ENCODE measurements at places on chromosomes 12 and 14. TPM values are rescaled to one million over a fixed set of nuclear protein-coding genes. Genes with fewer than 3 reads are reported as not detected.

DNA sequence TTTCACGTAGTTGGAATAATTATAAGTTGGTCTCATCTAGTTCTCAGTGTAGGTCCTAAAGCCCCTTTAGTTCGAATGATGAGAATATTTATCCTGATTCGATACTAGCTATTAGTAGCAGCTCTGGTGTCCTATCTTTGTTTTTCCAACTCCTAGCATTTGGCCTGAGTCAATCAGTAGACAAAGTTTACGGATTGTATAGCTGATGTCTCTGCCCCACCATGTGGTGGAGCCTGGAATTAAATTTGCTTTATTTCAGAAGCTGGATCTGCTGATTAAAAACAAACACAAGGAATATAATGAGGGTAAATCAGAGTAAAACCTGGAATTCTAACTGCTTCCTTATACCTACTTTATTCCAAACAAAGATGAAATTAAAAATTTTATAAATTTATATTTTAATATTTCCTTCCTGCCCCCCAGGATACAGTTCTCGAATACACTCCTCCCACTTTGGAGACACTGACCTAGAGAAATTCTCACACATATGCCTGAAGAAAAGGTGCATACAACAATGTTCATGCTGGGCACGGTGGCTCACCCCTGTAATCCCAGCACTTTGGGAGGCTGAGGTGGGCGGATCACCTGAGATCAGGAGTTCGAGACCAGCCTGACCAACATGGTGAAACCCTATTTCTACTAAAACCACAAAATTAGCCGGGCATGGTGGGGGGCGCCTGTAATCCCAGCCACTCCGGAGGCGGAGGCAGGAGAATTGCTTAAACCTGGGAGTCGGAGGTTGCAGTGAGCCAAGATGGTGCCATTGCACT is 7.6 kb upstream of the BRMS1L start:
- H3K36me3 ChIP-seq = no peaks in the 10 kb centered on the region
- no peaks in the 10 kb centered on the region for H3K27me3 ChIP-seq
- no peak for DNase-seq

- H3K27ac ChIP-seq = no peak overlapping the region
- no peaks in the 10 kb centered on the region for H3K36me3 ChIP-seq
- H3K4me1 ChIP-seq = no peaks in the 10 kb centered on the region
- H3K4me3 ChIP-seq = no peak overlapping the region
These were observed 28.7 kb downstream of the WNT5B start for GRCh38 chr12:1657688-1658087.

- H3K4me3 ChIP-seq = no peak overlapping the region
- no peaks in the 10 kb centered on the region for H3K36me3 ChIP-seq
- no peak overlapping the region for H3K27ac ChIP-seq
- H3K4me1 ChIP-seq = no peaks in the 10 kb centered on the region
- DNase-seq = no peak
These were observed 57.9 kb downstream of the FZD10 start for GRCh38 chr12:130219929-130220705.

DNA sequence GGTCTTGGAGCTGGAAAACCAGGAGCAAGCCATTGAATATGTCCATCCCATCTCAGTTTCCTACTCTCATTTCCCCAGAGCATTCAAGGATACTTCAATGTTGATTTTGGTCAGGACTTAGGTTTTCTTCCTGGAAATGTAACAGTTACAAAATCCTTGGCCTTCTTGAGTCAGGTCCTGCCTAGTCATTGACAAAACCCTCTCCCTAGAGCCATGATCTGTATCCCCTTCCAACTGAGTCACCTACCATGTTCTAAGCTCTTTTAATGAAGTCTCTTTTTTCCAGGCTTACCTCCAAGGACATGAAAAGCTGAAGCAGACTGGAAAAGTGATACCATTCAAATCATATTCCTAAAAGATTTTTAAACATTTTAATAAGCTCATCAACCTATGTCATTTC is 549.2 kb downstream of the GALC start:
- H3K4me1 ChIP-seq = no peaks in the 10 kb centered on the region
- no peak overlapping the region for H3K27ac ChIP-seq
- DNase-seq = no peak
- H3K27me3 ChIP-seq = no peaks in the 10 kb centered on the region

- H3K27me3 ChIP-seq = peaks cover 17% of the 10 kb centered on the region
- no peak overlapping the region for H3K4me3 ChIP-seq
- no peaks in the 10 kb centered on the region for H3K36me3 ChIP-seq
- no peak overlapping the region for H3K27ac ChIP-seq
- DNase-seq = no peak
- peaks cover 4% of the 10 kb centered on the region for H3K4me1 ChIP-seq
These were observed 159.9 kb upstream of the PARP11 start for GRCh38 chr12:4032924-4033615.

DNA sequence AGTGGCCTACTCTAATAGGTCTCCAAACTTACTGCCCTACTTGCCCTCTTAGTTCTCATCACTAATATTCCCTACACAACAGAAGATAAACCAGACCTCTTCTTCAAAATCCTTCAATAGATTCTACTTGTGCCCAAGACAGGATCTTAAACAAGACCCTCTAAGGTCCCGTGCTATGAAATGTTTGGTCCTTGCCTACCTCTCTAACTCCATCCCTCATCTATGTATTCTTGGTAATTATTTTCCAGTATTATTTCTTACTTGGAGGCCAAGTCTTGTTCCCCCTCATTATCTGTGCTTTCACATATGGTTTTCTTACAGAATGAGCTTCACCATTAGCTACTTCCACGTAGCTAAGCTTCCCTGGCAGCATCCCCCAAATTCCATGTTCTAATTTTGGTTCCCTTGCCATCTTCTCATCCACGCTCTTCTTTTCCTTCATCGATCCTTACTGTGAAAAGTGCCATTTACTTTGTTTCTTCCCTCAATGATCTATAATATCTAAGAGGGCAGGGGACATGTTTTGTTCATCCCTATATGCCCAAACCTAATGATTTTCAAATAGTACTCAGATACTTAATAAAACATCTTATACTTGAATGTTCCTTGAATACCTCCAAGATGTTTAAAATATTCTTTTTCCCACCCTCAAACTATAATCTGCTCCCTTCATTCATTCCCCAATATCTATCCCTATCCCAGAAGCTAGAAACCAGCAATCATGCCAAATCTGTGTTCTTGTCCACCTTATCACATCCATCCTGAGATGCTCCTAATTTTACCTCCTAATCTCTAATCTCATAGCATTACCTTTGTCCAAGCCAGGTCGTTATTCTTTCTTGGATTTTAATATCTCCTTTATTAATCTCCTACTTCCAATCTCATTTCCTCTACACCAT is 10.1 kb downstream of the HNRNPC start:
- no peaks in the 10 kb centered on the region for H3K27me3 ChIP-seq
- H3K4me1 ChIP-seq = peaks cover 16% of the 10 kb centered on the region
- DNase-seq = no peak
- H3K4me3 ChIP-seq = no peak overlapping the region
- peaks cover 95% of the 10 kb centered on the region for H3K36me3 ChIP-seq

DNA sequence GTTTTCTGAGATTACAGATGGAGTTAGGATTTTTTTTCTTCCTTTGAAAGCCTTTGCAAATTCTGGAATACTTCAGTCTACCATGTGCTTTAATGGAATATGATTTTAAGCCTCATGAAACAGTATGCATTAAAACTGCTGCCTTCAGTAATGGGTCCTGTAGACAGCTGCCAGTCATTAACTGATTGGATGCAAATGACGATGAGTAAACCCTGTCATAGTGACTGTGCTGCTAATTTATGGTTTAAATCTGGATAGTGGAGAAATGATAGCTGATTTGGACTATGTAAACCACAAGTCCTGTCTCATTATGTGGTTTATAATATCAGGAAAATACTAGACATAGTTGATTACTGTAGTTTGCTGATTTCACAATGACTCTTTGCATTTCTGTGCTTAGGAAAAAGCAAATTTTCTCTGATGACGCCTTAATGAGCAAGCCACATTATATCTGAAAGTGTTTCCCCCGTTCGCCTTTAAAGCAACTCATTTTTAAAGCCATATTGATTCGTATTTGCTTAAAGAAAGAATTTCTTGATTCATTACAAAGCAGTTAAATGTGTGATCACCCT is 217.6 kb downstream of the TMTC2 start:
- no peak overlapping the region for H3K4me3 ChIP-seq
- H3K27ac ChIP-seq = no peak overlapping the region
- H3K36me3 ChIP-seq = no peaks in the 10 kb centered on the region
- no peaks in the 10 kb centered on the region for H3K27me3 ChIP-seq
- H3K4me1 ChIP-seq = no peaks in the 10 kb centered on the region
- DNase-seq = no peak

GRCh38 chr12:54041097-54041690 is 8.3 kb downstream of the HOXC5 start:
- no peak overlapping the region for H3K4me3 ChIP-seq
- no peak for DNase-seq
- peaks cover 66% of the 10 kb centered on the region for H3K27me3 ChIP-seq
- no peaks in the 10 kb centered on the region for H3K36me3 ChIP-seq
- H3K27ac ChIP-seq = no peak overlapping the region

DNA sequence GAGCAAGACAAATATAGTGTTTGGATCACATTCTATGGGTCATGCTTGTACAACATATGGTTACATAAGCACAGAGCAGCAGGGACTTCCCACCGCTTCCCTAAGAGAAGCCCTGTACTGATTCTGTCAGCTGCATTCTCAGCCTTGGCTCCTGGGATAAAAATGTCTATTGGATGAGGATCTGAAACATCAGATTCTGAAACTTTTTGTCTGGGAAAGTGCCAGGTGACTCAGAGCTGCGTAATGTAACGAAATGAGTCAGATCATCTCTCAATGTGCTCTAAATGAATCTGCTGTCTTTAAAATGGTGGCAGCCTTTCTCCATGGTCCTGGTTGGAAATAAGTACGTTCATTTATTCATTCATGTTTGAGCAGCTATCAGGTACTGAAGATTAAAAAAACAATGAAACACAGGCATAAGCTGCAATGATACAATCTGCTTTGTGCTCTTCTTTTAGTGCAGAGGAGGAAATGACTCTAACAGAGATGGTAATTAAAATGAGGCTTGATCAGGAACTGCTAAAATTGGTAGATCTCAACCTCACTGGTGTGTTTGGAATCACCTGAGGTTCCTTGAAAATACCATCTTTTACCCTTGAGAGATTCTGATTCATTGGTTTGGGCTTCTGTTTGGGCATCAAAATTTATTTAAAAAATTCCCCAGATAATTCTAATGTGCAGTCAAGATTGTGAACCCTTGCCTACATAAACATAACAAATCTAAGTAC is 99.1 kb upstream of the NAP1L1 start:
- no peaks in the 10 kb centered on the region for H3K27me3 ChIP-seq
- no peaks in the 10 kb centered on the region for H3K4me1 ChIP-seq
- H3K36me3 ChIP-seq = no peaks in the 10 kb centered on the region
- no peak overlapping the region for H3K27ac ChIP-seq

DNA sequence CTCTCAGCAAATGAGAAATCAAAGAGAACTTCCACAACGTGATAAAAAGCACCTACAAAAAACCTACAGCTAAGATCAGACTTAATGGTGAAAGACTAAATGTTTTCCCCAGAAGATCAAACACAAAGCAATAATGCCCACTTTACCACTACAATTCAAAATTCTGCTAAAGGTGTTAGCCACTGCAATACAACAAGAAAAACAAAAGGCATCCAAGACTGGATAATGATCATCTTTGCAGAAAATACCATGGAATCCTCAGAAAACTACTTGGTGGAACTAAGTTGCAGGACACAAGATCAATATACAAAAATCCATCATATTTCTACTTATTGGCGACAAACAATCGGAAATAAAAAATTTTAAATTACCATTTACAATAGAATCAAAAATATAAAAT is 6.5 kb downstream of the DDX24 start:
- H3K27ac ChIP-seq = no peak overlapping the region
- H3K36me3 ChIP-seq = peaks cover 19% of the 10 kb centered on the region
- peaks cover 13% of the 10 kb centered on the region for H3K4me1 ChIP-seq
- no peak for DNase-seq
- H3K4me3 ChIP-seq = no peak overlapping the region

GRCh38 chr14:22336031-22336430 is 253.0 kb downstream of the DAD1 start:
- peaks cover 19% of the 10 kb centered on the region for H3K4me1 ChIP-seq
- no peak overlapping the region for H3K27ac ChIP-seq
- H3K27me3 ChIP-seq = no peaks in the 10 kb centered on the region
- no peaks in the 10 kb centered on the region for H3K36me3 ChIP-seq
- no peak for DNase-seq
- H3K4me3 ChIP-seq = no peak overlapping the region

DNA sequence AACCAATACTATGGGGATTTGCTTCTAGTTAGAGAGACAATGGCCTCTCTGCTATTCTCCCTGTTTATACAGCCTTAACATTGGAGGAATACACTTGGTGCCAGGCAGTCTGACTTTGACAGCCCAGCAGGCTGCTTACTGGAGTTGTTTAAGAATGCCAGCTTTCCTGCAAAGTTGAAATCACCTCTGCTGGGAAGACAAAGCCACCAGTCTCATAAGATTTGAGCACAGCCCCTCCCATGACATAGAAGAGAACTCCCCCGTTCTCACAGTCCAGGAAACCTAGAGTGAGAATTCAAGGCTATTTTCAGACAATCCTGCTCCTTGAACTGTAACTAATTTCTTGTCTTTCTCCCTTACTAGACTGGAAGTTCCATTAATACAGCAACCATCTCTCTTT is 21.1 kb upstream of the CATSPERB start:
- no peaks in the 10 kb centered on the region for H3K36me3 ChIP-seq
- no peaks in the 10 kb centered on the region for H3K4me1 ChIP-seq
- H3K4me3 ChIP-seq = no peak overlapping the region
- no peak overlapping the region for H3K27ac ChIP-seq

CKB gene
- 8.6 TPM for total RNA-seq

NPFF gene
- 0.38 TPM for total RNA-seq

KRT74 gene
- 0.09 TPM for total RNA-seq
